ENCODE measurements at places on chromosomes 3 and 15.

GRCh38 chr3:69888040-69888942 is 111.2 kb upstream of the SAMMSON start:
- no peak for DNase-seq

DNA sequence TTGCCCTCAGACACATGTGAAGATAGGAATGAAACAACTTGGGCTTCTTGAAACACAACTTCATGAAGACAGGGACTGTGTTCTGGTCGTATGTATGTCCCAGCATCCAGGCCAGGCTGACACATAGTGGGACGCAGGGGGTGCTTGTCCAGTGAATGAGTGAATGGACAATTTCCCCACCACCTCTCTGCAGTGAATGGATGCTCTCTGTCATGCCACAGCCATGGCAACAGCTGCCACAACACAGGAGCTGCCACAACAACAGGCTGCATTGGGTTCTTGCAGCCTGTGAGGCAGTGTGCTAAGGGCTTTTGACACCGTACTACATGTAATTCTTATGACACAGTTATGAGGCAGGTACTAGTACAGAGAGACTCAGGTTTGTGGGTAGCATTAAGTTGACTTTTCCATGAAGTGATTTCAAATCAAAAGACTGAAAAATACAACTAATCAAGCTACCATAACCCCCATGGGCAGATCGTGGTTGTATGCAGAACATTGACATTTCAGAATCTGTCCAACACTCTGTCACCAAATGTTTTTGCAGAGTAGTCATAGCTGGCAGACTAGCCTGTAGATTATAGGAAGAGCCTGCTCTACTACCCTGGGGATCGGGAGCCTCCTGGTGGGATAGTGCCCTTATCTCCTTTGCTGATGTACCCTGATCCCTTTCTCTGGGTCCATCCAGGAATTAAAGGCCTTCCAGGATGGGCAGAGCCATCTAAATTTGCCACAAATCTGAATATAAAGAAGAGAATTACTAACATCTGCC is 40.8 kb downstream of the CLSTN2 start:
- no peak for DNase-seq

DNA sequence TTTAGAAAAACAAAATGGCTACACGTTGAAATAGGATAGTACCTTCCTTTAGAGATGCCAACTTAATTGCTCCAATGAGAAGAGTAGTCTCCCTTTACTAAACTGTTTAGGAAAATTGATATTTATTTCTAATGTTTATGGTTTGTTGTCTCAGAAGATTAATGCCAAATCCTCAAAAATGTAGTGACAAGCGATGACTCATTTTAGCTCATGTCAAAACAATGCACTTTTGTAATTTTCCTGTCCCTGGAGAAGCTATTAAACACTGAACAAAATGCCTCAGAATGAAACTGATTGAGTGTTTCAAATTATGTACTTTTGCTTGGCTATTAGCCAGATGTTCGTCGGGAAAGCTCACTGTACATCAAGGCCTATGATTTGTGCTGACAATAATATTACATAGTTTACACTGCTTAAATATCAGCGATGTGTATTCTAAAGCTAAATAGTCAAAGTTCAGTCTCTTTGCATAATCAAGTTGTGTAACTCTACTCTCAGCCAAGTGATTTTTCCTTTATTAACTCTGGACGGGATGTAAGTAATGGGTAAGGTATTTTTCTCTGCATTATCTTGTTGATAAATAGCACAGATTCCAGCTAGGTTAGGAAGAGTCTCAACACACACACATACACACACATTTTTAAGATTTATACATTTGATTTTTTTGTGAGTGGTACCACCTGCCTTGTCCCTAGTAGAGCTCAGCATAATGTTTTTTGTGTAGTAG is 83.7 kb downstream of the CMSS1 start:
- DNase-seq = peak; percentile 19

GRCh38 chr3:17070161-17070959 is 185.6 kb downstream of the PLCL2 start:
- DNase-seq = no peak

- no peak for DNase-seq
Observed at GRCh38 chr15:39621976-39622375, 41.1 kb downstream of the THBS1 start.

DNA sequence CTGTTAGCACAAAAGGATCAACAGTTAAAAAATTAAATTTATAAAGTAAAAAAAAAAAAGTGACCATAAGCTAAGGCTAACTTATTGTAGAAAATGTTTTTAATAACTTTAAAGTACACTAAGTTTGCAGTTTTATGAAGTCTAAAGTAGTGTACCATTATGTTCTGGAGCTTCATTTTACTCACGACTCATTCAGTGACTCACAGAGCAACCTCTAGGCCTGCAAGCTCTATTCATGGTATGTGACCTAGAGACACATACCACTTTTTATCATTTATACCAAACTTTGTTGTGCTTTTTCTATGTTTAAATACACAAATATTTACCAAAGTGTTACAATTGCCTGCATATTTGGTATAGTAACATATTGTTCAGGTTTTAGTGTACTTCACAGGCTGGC is 1552.3 kb downstream of the OTOL1 start:
- DNase-seq = no peak

- DNase-seq = no peak
Observed at GRCh38 chr3:128500556-128500955, 7.6 kb upstream of the GATA2 start.

Measured in hepatic stellate cell (primary cell).